ENCODE measurements at places on chromosomes 1 and 21.

GRCh38 chr1:238589843-238590435, 699.2 kb upstream of the ZP4 start:
- no peak for DNase-seq

- DNase-seq = no peak
Measured at GRCh38 chr1:50424884-50425375, 1.7 kb upstream of the DMRTA2 start.

- DNase-seq = no peak
Measured at GRCh38 chr1:223873044-223873443, 27.3 kb upstream of the TP53BP2 start.

- no peak for DNase-seq
Measured at GRCh38 chr1:95369985-95370690, 136.1 kb downstream of the RWDD3 start.

- no peak for DNase-seq
Measured at GRCh38 chr1:174789399-174789798, 210.3 kb upstream of the CACYBP start.

DNA sequence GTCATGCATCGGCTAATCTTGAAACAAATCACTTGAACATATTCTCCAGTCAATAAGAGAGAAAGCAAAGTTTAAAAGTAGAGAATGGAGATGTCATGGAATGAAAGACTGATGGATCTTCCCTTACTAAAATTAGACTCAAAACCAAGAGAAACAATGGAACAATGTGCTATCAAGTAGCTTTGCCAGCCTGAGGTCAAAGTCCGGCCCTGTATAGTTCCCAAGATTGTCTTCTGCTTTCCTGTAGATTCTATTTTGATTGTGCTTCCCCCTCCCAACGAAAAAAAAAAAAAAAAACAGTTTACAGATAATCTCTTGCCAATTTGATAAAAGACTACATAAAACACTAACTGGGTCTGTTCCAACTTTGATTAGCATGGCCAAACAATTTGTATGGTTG, 40.8 kb upstream of the KIRREL1 start:
- DNase-seq = no peak

DNA sequence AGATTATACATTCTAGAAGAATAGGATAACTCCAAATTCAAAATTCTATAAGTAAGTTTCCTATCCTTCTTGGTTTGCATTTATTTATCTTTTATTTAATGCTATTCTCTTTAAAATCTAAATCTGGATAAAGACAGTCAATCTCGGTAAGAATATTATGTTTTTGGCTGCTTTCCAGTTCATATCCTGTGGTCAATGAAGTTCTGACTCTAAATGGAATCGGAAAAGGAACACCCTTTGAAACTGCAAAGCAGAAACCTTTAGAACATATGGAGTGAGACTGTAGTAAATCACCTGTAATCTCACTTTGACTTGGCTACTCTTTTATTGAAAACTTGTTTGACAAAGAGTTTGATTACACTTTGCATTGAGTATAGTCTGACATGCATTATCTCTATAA, 85.2 kb downstream of the KIFAP3 start:
- no peak for DNase-seq

DNA sequence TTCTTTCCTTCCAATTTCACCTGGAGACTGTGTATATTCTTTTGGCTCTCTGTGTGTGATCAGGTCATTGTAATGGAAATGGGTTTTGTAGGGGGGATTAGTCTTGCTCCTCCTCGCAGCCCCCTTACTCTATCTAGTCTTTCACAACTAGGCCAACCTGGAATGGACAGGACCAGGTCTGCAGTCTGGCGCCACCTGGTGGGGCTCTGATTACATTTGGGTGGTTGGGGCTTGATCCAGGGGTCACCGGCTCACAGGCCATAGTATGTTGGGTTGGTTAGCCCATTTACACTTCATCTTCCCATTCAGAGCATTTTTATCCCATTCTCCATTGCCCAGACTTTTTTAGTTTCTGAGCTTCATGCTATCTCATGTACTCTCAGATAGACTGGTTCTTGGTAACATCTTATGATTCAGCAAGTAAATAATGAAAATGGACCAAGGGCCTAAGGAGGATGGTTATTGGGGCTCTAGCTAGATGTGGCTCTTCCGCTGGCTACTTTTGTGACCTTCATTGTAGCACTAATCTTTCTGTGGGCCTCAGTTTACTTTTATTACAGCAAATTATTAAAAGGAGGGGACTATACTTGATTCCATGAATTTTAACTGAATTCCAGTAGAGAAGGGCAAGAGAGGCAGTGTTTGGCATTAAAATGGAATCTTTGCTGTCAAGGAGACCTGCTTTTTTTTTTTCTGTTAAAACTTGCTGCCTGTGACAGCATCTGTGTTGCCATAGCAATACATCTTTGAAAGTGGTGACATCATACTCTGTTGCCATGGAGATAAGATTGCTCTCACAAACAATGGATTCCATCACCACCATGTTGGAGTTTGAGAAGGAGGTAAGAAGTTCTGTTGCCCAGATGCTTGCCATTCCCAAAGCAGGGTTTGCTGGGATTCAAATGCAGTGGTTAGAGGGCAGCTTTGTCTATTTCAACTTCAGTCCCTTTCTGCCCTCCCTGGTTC, 150.1 kb downstream of the PLXNA2 start:
- peak; percentile 40 for DNase-seq

- DNase-seq = no peak
Measured at GRCh38 chr21:41277846-41278245, 38.8 kb upstream of the FAM3B start.

All from pancreas (tissue), 10 donors.